ENCODE measurements at places on chromosomes 12 and 14.

GRCh38 chr12:66648033-66648735, 30.7 kb downstream of the GRIP1 start:
- DNase-seq, result no peak

DNA sequence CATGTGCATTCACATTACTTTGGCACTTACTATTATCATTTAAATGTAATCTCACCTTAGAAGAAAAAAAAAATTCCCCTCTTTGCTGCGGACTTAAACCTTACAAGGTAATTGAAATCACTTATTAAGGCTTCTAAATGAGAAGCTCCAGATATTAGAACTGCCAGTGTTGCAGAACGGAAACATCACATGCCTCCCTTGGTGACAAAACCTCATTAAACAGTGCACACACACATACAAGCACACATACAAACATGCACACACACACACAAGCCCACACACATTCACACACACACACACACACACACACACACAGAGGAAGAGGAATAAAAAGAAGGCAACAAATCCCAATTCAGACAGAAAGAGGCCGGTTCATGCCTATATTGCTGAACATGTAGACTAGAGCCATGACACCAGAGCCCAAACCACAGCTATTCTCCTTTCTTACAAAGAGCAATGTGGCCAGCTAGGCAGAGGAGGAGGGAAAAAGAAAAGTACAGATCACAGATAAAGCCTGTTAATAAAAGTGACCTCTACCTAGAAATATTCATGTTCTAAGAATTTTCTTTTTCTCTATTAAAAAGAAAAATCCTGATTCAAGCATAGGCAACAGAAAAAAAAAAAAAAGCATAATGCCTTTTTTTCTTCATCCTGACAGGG, 405.2 kb upstream of the FLRT2 start:
- DNase-seq, result no peak

DNA sequence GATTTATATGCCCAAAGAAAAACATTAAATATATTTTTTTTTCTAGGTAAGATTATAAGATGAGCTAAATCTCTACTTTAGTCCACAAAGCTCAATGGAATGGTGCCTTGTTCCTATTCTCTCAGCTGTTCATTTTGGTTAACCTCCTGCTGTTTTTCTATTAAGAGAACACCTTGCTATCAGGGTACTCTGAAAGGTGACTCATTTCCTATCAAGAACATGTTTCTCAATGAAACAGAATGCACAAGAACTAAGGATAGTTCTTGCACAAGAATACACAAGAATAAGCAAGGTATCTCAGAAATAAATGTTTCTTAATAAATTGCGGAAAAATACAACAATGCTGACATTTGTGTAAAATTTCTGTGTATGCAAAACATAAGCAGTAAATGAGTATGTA, 14.1 kb downstream of the ABCD2 start:
- DNase-seq, result no peak

GRCh38 chr12:15052691-15053090, 79.8 kb downstream of the PDE6H start:
- DNase-seq, result no peak

DNA sequence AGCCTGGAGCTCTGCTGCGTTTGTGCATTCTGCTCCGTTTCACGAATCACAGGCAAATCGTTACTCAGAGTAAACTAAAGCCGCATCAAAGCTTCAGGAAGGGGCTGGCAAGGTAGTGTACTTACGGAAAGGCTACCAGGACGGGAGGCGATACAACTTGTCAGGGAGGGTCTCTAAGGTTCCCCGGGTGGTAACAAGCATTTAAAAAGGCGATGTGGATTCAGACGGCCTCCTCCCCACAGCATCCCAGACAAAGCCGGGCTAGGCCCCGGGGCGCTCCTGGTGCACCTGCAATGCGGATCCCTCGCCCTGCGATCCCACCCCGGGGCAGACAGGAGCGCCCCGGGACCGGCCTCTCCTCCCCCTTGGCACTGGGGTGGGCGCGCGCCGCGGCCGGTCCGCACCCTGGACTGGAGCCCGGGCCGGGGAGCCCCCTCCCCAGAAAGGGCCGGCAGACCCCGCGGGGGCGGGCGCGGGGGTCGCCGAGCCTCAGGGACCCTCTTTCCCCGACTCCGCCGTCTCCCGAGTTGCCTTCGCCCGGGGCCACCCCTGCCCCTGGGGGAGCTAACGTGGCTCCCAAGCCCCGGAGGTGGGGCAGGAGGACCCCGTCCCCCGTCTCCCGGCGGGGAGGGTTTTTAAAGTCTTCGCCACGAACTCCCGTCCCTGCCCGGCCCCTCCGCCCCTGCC, 718 bp downstream of the CCDC92 start:
- peak; percentile 39 for DNase-seq

DNA sequence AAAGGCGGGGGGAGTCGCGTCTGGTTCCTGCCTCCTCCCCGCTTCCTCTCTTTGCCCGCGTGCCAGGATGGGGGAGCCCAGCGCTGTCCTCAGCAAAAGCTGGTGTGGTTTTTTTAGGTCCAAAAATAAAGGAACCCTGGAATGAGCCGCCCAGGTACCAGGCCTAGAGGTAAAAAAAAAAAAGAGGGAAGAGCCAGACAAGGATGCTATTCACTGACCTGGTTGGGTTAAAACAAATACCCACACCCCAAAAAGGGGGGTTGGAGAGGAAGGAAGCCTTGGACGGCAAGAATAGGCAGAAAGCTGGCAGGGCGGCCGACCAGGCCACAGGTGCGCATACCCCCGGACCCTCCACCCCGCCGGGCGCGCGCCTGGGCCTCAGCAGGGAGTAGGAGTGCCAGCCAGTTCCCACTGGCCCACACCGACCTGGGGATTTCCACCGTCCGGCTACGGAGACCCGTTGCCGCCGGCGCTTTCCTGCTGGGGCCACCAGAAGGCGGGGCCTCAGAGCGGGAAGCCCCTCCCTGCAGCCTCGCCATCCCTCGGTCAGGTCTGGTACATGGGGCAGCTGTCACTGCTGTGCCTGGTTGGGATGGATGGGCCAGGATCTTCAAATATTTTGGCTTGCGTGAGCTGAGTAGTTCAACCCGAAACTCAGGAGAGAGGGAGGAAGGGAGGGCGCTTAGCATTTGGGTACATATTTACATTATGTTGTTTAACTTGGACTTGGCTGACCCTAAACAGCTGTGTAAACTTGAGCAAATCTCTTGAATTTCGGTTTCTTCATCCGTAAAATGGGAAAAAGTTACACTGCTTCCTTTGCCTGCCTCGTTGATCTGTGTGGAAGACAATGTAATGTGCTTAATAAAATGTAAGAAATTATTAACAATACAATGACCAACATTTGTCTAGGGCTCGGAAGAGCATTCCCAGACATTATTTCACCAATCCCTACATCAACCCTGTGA, 5.4 kb upstream of the IRF2BPL start:
- peak; percentile 89 for DNase-seq

GRCh38 chr14:56378046-56378445, 201.6 kb upstream of the TMEM260 start:
- no peak for DNase-seq

- no peak for DNase-seq
Measured at GRCh38 chr12:105433804-105434203, 103.3 kb downstream of the C12orf75 start.

DNA sequence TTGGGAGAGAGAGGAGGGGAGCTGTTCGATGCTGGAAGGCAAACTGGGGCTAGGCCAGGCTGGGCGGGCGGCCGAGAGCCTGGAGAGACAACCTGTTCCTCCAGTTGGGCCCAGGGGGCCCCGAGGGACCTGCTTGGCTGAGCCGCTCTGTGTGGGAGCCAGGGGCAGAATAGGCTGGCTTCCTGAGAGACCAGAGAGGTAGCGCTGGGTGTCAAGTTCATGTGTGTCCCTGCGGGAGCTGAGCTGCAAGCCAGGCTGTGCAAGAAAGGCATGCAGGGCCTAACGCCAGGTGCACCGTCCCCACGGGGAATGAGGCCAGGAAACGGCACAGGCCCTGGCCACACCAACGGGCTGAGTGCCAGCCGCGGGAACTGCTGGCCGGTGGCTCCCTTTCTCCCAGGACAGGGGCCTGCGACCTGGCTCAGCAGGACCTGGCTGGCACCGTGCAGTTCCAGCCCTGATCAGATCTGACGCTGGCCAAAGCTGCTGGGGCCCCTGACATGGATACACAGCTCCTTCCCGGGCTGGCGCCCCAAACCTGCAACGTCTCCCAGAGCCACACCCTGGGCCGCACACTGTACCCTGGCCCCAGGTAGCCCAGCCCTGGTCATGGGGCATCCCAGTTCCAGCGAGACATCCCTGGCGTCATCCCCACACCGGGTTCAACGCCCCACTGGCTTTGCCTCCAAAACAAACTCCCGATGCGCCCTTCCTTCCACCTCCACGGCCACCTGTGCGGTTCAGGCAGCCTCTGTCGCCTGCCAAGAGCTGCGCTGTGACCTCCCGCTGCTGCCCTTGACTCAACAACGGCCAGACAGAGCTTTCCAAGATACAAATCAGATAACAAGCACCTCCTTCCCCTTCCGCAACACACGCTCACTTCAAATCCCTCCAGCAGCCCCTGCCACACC, 65.0 kb downstream of the RFLNA start:
- no peak for DNase-seq

DNA sequence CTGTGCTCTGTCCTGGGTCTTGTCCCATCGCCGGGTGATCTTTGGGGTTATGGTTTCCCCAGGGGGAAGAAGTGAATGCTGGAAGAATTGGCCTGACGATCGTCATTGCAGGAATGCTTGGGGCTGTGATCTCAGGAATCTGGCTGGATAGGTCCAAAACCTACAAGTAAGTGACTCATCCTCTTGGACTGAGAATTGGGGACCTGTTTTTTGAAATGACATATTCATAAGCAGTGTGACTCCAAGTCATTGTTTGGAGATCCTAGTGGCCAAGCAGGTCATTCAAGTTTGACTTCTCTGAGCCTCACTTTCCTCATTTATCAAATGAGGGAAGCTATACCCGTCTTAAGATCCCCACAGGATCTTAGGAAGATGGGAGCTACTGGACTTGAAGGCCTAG, 25.8 kb downstream of the ERG28 start:
- no peak for DNase-seq

DNA sequence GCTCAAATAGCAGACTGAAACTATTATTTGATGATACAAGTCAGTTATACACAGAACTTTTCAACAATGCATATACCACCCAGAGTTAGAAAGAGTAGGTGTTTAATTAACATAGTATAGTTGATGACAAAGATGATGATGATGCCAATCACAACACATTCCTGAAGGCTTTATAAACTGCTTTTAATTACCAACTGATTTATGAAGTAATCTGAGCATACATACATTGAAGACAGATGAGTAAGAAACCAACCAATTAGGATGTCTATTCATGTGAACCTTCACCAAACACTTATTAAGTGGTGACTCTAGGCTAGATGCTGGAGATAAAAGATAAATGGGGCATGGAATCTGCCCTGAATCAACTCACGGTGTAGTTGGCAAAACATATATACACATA, 600.9 kb upstream of the FLRT2 start:
- DNase-seq, result no peak

DNA sequence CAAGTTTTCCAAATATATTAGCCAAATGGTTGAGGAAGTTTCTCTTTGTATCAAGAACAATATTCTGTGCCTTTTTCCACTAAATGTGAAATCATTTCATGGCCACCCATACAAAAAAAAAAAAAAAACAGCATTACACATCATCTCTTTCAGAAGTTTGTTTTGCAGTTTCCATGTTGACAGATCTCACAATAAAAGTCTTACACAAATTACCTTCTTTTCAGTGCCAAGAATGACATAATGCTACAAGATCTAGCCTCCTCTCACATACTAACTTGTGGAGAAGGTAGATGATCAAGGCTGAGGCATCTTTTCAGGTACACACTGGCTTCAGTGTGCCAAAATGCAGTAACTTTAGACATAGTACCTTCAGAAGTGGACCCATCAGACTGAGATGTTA, 35.3 kb downstream of the PRKD1 start:
- DNase-seq, result no peak

DNA sequence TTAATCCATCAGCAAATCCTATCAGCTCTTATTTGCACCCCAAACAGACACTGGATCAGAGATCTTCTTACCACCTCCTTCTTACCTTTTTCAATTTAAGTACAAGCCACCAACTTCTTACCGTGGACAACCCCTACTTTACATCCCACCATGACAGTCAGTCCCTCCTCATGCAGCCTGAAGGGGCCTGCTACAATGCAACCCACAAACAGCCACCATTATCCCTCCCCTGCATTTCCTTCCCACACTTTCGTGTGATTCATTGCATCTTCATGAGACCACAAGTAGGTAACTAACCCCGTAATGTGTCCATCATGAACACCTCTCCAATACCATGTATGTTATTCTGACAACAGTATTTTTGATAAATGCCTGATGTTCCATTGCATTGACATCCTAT, 108.6 kb downstream of the BCL11B start:
- no peak for DNase-seq

DNA sequence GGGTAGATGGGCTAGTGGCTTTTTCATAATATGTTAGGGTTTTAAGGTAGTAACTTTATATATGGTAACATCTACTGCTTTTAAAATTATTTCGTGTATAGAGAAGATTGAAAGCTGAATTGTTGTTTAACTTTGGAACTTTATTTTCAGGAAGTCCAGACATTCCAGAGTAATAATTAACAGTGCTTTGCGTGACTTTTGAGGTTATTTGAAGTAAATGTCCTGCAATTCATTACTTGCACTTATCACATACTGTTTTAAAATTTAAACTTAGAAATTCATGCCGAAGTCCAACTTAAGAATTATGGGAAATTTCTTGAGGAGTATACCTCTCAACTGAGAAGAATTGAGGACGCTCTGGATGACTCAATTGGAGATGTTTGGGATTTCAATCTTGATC, 3.3 kb downstream of the WASHC4 start:
- DNase-seq, result no peak

GRCh38 chr12:104502217-104502616, 45.5 kb downstream of the CHST11 start:
- no peak for DNase-seq

- DNase-seq, result no peak
Measured at GRCh38 chr12:4282103-4282891, 8.7 kb downstream of the CCND2 start.

- DNase-seq, result no peak
Measured at GRCh38 chr12:97425802-97426491, 36.7 kb upstream of the RMST start.

DNA sequence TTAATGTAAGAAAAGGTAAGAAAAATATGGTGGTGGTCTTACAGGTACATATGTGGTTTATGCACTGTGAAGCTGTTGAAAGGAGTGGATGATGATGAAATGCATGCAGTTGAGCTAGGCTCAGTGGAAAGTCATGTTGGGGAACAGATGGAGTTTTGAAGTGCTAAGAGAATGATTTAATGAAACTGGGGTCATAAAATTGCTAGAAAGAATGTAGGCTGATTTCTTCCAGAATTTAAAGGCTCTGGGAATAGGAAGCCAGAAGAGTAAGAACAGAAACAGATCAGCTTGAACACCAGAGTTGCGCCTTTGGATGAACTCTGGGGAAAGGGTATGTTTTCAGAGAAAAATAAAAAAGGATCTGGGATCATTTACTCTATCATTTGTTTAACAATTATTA, 146.5 kb downstream of the MON2 start:
- no peak for DNase-seq

DNA sequence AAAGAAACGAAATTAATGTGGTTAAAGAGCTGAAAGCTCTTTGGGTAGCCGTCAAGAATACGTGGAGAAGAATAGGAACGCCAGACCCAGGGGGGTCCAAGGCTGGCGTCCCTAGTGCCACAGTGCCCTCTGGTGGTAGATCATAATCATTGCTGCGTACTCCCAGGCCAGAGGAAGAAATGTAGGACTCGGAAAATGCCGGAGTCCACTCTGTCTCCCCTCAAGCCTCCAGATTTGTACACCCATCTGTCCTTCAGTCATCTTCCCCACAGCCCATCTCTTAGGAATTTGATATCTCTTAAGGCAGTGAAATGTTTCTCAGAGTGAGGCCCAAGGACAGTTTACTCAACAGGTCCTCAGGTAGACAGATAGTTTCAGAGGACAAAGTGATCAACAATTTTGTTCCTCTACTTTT, 25.4 kb upstream of the PLEKHG6 start:
- DNase-seq, result peak; percentile 60
